ENCODE measurements at places on chromosomes 6 and 20.

- no peak for DNase-seq
These were observed 383.7 kb upstream of the IRAK1BP1 start for GRCh38 chr6:78483553-78484197.

- no peak for DNase-seq
These were observed 971.1 kb upstream of the MAN1A1 start for GRCh38 chr6:120320481-120321162.

DNA sequence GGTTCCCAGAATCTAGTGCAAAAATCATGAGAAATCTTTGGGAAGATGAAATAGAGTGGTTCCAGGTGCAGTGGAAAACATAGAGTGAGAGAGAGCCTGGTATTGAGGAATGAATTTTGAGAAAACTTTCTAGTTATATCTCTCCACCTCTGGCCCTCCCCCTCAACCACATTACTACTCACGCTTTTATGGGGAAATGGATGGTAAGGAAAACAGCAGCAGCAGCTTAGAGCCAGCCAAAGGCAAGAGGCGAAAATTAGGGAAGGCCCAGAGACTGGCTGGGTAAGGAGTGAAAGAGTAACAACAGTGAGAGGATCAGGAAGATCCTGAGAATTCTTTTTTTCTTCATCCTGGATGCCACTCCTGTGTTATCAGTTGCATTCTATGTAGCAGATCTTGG lies 187.9 kb upstream of the ECI2 start:
- DNase-seq: no peak

DNA sequence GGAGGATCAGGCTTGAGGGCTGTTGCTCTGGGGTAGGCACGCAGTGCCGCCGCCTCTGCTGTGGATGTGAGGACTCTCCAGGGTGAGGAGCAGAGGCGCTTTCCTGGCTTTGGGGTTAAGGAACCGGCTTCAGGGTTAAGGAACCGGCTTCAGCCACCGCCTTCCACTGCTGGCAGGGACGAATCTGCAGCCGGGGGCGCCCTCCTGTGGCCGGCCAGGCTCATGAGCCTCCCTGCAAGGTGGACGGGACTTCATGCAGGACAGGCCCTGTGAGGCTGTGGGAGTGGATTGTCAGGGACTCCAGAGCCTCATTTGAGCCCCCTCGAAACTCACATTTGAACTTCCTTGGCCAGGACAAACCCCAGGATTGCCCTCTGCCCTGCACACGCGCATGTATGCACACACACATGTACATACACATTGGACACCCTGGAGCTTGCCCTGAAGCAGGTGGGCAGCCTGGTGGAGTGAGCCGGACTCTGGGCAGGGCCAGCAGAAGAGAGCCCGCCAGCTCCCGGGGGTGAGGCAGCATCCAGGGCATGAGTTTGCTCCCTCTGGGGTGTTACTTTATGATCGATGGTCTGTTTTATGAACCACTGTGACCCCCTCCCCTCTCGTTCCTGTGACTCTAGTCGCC lies 146.9 kb downstream of the PHACTR3 start:
- peak; percentile 27 for DNase-seq

GRCh38 chr6:19399406-19399805 lies 437.8 kb upstream of the ID4 start:
- DNase-seq: no peak

DNA sequence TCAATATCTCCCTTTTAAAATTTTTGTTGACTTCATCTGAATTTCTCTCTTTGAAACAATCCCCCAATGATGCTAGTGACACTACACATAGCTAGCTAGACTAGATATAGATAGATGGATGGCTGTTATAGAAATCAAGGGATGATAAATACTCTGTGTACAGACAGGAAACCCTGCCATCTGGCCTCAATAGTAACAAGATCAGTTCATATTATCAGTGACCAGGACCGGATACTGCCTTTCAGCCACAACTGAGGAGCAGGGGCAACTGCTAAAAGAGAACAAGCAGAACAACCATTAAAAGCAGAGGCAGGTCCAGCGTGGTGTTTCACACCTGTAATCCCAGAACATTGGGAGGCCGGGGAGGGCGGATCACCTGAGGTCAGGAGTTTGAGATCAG lies 118.3 kb upstream of the FAM184A start:
- no peak for DNase-seq

- DNase-seq: peak; percentile 25
These were observed 1.2 kb downstream of the CBFA2T2 start for GRCh38 chr20:33490934-33491656.

GRCh38 chr6:5457983-5458683 lies 196.8 kb downstream of the FARS2 start:
- DNase-seq: peak; percentile 14

DNA sequence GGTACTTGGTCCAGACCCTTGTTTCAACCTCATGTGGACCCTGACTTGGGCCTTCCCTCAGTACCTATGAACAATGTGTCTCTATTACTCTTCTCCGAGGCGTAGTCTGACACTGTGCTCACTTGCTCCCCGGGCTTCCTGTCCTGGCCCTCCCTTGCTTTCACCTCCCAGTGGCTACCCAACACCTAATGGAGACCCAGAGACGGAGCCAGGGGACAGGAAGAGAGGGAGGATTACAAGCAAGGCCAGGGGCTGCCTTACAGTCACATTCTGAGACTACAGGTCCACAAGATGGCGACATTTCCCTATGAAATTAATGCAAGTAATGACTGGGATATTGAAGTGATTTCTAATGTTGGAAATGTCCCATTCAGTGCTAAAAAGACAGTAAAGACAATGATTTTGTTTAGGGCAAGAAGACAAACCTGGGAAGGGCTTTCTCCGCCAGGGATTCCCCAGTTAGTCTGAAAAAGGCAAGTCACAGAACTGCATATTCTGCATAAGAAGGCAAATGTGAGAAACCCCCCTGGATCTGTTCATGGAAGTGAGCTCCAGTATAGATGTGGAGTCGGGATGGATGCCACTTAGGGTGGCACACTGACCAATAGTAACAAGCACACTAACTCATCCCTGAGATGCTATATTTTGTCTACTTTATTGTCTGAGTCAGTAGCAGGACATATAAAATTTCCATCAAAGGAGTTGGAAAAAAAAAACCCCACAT lies 44.0 kb upstream of the ZBTB24 start:
- peak; percentile 78 for DNase-seq

GRCh38 chr6:103326760-103327757 lies 1532.7 kb downstream of the HACE1 start:
- no peak for DNase-seq

GRCh38 chr20:20454850-20455627 lies 87.1 kb downstream of the INSM1 start:
- no peak for DNase-seq

GRCh38 chr6:107439406-107439805 lies 20.0 kb downstream of the PDSS2 start:
- DNase-seq: no peak

GRCh38 chr20:17595856-17596255 lies 26.0 kb downstream of the DSTN start:
- no peak for DNase-seq

GRCh38 chr6:15861486-15861885 lies 198.7 kb upstream of the DTNBP1 start:
- no peak for DNase-seq

GRCh38 chr6:14273191-14273590 lies 155.6 kb downstream of the CD83 start:
- DNase-seq: no peak

GRCh38 chr6:37141281-37142049 lies 28.5 kb upstream of the PIM1 start:
- no peak for DNase-seq

DNA sequence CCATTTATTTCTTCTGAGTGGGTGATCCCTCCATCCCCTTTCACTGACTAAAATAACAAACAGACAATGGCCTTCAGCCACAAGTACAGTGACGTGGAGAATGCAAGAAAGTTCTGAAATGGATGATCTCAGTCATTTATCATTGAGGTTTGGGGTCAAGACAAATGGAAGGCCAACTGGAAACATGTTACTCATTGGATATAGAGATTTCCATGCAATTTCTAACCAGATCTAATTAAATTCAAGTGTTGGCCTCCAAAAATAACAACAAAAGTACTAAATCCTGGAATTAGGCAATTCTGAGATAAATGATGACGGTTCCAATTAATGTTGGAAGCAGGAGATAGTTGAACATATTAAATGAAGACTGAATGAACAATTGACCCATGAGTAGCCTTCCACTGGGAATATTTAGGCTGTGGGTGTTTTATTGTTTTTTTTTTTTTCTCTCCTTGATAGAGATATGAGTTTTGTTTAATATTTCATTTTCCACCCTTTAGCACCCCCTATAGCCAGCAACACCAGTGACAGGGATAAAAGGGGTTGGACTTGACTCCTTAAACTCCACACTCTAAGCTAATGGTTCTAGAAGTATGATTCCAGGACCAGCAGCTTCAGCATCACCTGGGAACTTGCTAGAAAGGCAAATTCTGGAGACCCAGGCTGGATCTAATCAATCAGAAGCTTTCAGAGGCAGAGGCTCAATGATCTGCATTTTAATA lies 112.8 kb downstream of the BCAS1 start:
- DNase-seq: peak; percentile 49

GRCh38 chr6:68915586-68915985 lies 280.5 kb downstream of the ADGRB3 start:
- DNase-seq: no peak

Measured in ELR (cell line).